ENCODE measurements at places on chromosomes 1 and 21. TPM values are rescaled to one million over a fixed set of nuclear protein-coding genes. Genes with fewer than 3 reads are reported as not detected.

DNA sequence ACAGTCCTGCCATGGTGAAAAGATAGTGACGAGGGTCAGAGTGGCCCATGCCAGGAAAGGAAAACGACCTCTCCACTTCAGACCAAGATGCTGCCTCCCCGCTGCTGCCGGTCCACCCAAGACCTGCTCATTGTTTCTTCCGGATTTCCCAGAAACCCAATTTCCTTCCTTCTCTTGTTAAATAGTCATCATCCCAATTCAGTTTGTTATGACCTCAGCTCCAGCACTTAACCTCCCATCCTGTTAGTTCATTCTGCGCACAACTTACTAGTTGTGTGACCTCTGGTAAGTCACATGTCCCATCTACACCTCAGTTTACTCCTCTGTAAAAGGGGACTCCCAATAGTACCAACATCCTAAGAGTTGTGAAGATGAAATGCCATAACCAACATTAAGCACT, 29.9 kb upstream of the PPP1R15B start:
- no peak for DNase-seq

- DNase-seq, result no peak
Observed at GRCh38 chr1:234912548-234913277, 215.9 kb downstream of the TOMM20 start.

The TMEM61 gene
- total RNA-seq, result 0.30 TPM

The SH2D5 gene
- 0.30 TPM for total RNA-seq

The OR14I1 gene
- not detected for total RNA-seq

- no peak for DNase-seq
Observed at GRCh38 chr1:15011661-15012060, 141.9 kb upstream of the TMEM51 start.

The SPRR2E gene
- total RNA-seq, result 16.7 TPM

DNA sequence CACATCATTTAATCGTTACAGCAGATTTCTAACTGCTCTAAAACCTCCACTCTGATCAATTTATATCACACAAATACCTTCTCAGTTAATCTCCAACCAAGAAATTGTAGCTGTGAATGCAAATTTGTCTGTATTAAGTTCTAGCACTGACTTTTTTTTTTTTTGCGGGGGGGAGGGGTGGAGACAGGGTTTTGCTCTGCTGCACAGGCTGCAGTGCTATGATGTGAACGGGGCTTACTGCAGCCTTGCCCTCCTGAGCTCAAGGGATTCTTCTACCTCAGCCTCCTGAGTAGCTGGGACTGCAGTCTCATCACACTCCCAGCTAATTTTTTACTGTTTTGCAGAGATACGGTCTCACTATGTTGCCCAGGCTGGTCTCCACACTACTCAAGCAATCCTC, 163.6 kb downstream of the RERE start:
- DNase-seq, result no peak

- DNase-seq, result no peak
Observed at GRCh38 chr21:15564907-15565306, 164.9 kb upstream of the USP25 start.

GRCh38 chr1:198764748-198765147, 125.9 kb downstream of the PTPRC start:
- DNase-seq, result no peak

DNA sequence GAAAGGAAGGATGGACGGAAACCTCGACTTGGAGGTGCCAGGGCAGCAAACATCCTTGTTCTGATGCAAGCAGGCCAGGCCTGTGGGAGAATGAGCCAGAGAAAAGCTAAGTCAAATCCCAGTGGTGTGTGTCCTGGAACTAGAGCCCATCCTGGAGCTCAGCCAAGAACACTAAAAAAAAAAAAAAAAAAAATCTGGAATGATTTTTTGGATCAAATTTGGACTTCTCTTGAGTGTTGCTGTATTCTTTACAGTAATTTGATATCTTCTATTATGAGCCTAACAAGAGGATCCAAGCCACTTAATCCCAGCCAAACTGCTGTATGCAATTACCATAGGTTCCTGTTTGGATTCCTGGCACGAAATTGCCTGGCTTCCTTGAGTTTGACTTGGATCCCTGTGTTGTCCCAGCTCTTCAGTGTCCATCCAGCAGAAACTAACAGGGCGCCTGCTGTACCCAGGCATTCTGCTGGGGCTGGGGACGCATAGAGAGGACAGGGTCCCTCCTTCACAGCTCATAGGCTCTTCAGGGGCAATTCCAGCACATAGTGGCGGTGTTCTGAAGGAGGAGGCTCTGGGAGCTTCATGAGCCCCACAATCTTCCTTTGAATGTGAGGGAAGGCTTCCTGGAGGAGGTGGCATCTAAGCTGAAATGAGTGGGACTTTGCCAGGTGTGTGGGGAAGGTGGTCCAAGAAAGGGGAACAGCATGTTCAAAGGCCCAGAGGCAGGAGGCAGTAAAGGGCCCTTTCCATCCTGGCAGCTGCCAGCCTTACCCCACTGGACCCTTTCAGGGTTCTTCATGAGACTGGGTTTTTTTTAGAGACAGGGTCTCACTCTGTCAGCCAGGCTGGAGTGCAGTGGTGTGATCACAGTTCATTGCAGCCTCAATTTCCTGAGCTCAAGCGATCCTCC, 24.7 kb downstream of the EPHX1 start:
- peak; percentile 97 for DNase-seq

DNA sequence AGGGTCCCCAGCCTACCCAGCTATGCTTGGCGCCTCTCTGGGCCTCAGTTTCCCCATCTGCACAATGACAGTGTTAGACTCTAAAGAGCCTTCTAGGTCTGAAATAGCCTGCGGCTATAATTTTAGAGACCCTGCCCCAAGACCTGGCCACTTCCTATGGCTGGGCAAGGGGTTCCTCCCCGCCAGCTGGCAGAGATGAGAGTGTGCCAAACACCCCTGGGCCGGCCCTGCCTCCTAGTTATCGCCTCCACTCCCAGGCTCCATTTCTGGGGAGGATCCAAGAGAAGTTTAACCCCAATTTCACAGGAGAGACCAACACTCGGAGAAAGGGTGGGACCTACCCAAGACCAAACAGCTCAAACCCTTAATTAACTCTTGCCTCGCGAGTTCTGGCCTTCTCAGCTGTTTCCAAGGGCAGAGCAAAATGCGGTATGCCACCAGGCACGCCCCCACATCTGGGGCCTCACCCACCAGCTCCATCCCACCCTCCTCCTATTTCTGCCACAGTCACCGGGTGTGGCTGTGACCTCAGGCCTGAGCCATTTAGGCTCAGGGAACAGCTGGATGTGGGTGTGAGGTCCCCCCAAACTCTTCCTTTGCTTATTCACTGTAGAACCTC, 35.7 kb downstream of the TTC39A start:
- DNase-seq, result no peak

- no peak for DNase-seq
Observed at GRCh38 chr1:4449972-4450371, 204.4 kb upstream of the AJAP1 start.

Data from skin of body (tissue), 3 donors.